ENCODE measurements at places on chromosomes 16 and 17.
A peak's percentile ranks its signal among the peaks of the same experiment; 100 is the strongest.

GRCh38 chr16:84314814-84315213, 20.1 kb downstream of the WFDC1 start:
- DNase-seq, result no peak

GRCh38 chr16:4454623-4455022, 19.8 kb downstream of the NMRAL1 start:
- no peak for DNase-seq

DNA sequence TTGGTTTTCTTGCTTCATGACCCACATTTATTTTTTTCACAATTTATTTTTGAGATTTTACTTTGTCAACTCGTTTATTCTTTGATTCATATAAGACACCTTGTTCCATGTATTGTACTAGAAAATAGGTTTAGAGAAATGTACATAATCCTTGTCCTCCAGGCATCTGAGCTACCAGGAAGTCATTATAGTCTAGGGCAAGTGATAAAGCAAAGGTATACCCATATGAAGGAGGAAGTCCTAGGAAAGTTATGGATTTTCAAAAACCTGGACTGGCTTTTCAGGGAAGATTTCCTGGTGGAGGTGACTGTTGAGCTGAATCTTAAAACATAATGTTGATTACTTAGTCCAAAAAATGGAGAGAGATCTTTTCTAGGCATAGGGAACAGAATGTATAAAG, 98.8 kb upstream of the SHISA6 start:
- DNase-seq, result no peak

GRCh38 chr16:3954411-3954921, 74.0 kb upstream of the CREBBP start:
- DNase-seq, result no peak

GRCh38 chr16:53503991-53504663, 1.1 kb upstream of the AKTIP start:
- no peak for DNase-seq

- no peak for DNase-seq
These were observed 13.5 kb upstream of the DPEP1 start for GRCh38 chr16:89599902-89600301.

DNA sequence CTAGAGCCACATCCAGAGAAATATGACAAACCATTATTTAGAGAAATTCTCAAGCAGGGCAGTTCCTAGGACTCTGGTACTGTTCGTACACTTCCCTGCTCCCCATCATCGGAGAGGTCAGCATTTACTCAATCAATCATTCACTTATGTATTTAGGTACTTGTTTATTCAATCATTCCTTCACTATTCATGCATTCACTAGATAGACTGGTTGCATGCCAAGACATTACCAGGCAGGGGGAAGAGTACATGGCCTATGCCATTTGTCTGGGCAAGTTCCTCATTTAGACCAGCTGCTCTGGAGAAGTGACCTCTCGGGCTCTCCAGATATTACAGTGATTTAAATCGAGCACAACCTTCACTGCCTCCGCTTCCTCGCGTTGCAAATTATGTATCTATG, 603.4 kb downstream of the KCNJ2 start:
- no peak for DNase-seq

DNA sequence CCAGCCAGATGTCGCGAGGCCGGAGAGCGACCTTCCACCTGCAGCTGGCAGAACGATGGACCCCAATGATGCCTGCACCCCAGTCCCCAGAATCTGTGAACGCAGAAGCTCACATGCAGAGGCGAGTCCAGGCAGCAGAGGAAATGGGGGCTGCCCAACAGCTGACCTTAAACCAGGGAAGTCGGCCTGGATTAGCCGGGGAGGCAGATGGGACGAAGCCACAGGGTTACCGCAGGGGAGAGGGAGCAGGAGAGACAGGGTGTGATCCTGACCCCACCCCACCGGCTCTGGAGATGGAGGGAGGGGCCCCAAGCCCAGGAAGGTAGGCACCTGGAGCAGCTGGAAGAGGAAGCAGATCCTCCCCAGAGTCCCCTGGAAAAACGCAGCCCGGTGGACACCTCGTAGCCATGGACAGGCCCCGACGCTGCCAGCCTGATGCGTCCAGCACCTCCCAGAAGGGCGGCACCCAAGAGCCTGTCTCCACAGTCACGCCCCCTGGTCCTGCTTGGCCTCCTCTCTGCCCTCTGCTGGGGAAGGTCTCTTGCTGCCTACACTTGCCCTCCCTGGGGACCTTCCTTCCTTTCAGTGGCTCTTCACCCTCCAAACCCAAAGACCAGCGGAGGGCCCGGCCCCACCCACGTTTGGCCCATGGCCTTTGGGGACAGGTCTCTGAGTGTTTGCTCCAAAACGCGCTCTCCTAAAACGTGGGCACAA, 37.3 kb downstream of the PIEZO1 start:
- no peak for DNase-seq

DNA sequence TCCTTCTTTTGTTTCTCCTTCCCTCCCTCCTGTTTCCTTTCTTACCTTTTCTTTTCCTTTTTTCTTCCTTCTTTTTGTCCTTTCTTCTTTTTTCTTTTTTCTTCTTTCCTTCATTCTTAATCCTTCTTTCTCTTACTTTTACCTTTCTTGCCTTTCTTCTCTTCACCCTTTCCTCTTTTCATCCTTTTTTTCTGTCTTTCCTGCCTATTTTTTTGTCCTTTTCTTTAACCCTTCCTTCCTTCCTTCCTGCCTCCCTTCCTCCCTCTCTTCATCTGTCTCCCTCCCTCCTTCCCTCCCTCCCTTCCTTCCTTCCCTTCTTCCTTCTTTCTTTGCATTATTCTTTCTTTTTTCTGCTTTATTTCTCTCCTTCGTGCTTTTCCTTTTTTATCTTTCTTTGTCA, 160.7 kb downstream of the AXIN2 start:
- DNase-seq, result no peak

DNA sequence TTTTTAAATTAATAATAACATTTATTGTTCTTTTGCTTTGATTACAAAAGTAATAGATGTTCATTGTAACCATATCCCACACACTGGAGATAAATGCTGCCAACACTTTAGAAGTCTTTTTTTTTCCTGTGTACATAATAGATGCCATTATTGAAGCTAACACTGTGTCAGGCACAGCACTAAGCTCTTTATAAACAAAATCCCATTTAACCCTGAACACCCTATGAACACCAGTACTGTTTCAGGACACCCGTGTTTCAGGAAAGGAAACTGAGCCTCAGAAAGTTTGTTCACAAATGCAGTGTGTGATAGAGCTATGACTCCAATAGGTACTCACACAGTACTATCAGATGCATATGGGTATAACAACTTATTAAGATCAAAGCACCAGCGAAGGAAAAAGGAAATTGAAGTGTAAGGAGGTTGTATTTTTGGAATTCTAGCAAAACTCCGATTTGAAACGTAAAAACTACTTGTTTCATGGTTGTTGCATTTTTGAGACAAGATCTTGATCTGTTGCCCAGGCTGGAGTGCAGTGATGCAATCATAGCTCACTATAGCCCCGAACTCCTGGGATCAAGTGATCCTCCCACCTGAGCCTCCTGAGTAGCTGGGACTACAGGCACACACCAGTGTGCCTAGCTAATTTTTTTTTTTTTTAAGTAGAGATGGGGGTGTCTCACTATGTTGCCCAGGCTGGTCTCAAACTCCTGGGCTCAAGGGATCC, 2.0 kb upstream of the KIFC3 start:
- no peak for DNase-seq

DNA sequence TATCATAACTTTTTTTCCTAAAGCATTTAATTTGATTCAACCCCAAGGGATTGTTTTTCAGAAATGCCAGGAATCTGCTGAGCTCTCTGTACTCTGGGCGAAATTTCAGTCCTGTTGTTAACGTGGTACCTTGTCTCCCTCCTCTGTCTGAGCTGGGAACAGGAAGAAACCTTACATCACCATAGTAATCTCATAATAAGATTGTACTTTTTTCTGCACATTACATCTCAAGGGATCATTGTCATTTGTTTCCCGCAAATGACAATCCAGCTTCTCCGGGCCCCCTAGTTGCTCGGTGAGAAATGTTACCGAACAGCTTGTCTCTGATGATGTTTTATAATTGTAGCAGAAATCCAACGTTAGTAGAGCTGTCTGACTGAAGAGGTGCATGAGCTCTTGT, 152.7 kb upstream of the ERCC4 start:
- DNase-seq, result no peak

GRCh38 chr17:3981455-3981854, 17.2 kb upstream of the ATP2A3 start:
- no peak for DNase-seq

- no peak for DNase-seq
These were observed 8.8 kb downstream of the RSAD1 start for GRCh38 chr17:50487213-50488096.

DNA sequence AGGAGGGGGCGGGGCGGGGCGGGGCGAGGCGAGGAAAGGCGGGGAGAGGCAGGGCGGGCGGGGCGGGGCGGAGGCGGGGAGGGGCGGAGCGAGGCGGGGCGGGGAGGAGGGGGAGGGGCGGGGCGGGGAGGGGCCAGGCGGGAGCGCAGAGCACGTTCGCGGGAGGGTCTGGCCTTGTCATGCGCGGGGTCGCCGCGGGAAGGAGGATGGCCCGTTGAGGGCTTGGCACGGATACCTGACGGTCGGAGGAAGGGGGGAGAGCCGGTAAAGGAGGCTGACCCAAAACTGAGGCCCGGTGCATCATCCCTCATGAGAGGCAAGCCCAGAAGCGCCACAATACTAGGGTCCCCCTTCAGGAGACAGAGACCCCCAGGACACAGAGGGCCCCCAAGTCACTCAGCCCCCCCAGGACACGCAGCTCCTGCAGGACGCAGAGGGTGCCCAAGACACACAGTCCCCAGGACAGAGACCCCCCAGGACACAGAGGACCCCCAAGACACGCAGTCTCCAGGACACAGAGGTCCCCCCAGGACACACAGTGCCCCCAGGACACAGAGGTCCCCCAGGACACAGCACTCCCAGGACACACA, 593 bp upstream of the WDR45B start:
- peak; percentile 33 for DNase-seq

- DNase-seq, result no peak
These were observed 191.3 kb downstream of the ZNF18 start for GRCh38 chr17:11805952-11806351.

- DNase-seq, result no peak
These were observed 263.5 kb downstream of the SNX29 start for GRCh38 chr16:12240036-12240435.

- no peak for DNase-seq
These were observed 85.9 kb downstream of the EMP2 start for GRCh38 chr16:10494343-10495030.

DNA sequence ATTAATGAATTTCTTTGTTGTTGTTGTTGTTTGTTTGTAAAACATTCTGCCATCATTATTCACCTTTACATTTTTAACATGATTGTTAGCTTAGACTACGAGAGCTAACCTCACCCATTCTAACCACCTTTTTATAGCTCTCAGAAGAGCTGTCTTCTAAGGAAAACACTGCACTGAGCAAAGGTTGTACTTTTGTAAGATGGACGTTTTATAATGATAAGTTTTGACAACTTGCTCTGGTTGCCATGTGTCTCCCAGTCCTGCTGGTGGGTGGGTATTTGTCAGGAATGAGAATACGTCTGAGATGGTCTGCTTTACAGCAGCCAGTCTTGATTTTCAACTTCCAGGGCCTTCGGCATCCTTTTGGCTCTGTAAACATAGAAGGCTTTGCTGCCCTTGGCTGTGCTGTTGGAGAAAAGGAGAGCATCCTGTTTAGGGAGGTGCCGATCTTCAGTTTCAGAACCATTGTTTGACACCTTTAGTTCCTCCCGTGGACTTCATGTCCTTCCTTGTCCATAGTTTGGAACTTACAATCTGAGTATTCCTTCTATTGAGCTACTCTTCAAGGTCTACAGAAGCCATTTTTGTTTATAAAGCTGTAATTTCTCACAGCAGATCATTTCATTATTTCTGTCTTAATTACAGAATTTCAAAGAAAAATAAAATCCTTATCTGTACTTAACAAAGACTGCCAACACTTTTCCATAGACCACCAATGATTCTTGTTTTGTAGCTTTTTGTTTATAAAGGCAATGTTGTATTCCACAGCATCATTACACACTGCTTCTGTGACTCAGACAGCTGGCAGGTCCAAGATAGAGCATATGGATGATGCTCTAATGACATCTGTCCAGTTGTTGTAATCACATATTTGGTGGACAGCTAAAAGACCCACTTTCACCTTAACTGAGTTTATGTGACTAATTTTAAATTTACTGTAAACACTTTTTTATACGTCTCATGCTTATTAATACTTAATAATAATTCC, 270.1 kb upstream of the TBX2 start:
- DNase-seq, result no peak

DNA sequence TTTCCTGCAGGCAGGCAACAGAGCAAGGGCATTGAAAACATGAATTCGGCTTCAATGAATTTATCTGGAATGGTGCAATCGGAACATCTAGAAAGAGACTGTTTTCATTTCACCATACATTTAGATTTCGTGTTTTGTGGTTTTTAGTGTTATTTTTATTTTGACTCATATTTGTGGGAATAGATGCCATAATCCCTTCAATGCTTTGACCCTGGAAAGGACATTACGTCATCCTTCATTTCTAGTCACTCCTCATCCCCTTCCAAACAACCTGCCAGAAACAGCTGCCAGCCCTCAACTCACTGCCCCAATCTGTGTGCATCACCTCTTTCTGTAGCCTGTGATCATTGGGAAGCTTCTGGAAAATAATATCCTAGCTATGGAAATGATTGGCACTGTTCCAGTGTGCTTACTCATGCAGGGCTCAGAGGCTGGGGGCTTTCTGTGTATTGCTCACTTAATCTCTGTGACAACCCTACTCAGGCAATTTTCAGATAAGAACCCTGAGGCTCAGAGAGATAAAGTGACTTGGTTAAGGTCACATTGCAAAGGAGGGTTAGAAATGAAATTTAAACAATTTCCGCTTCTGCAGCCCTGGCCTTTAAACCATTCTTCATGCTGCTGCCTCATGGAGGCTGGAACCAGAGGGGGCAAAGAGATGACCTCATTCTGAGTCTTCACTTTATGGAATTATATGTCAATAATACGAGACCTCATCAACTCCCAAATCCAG, 9.5 kb upstream of the KSR1 start:
- DNase-seq, result no peak

DNA sequence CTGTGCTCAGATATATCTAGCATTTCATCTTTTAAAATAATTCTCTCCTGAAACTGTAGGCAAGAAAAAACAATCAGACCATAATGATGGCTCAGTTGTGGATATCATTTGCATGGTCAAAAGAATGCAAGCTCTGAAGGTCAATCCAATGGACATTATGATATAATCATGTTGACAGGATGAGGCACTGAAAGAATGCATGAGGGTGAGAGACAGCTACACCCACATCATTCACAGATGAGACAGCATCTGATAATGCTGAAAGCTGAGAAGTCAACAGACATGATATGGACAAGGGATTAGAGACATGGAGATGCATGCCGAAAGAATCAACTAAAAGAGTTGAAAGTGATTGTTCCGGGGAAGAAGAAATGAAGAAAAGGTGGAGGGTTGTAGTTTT, 346.4 kb upstream of the CDH5 start:
- DNase-seq, result no peak

- peak; percentile 53 for DNase-seq
These were observed 982 bp upstream of the NEURL4 start for GRCh38 chr17:7329997-7330637.
